Lower lobe of right lung (tissue), 2 donors: ENCODE measurements at places on chromosomes 7 and 10. TPM values are rescaled to one million over a fixed set of nuclear protein-coding genes. Genes with fewer than 3 reads are reported as not detected.

- H3K4me3 ChIP-seq: no peak overlapping the region
- H3K4me1 ChIP-seq: peaks cover 24% of the 10 kb centered on the region
- H3K27ac ChIP-seq: no peak overlapping the region
- no peak for DNase-seq
- no peaks in the 10 kb centered on the region for H3K27me3 ChIP-seq
Measured at GRCh38 chr10:63673246-63673645, 152.0 kb downstream of the REEP3 start.

DNA sequence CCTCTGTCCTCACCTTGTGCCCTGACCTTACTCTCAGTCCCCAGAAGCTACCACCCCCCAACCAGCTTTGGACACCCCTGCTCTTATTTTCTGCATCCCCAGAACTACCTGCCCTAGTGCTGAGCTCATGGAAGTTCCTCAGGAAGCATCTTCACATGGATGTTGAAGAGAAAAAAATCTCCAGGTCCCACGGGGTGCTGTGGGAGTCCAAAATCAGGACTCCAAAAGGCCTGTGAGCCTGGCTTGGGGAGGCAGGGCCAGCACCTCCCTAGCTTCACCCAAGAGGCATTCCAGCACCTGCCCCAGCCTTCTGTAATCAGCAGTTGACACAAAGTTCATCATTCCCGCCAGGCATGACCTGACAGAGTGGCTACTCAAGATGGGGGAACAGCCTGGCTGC is 20.7 kb upstream of the GDF10 start:
- no peak overlapping the region for H3K4me3 ChIP-seq
- no peak overlapping the region for H3K27ac ChIP-seq
- no peaks in the 10 kb centered on the region for H3K36me3 ChIP-seq
- H3K27me3 ChIP-seq: no peaks in the 10 kb centered on the region
- no peak for DNase-seq

GRCh38 chr10:128059266-128059981 is 66.8 kb downstream of the MKI67 start:
- H3K4me1 ChIP-seq: peaks cover 27% of the 10 kb centered on the region
- peaks cover 80% of the 10 kb centered on the region for H3K36me3 ChIP-seq
- no peak for DNase-seq
- H3K27ac ChIP-seq: no peak overlapping the region
- H3K27me3 ChIP-seq: no peaks in the 10 kb centered on the region

GRCh38 chr7:6709808-6710207 is 3.1 kb upstream of the ZNF12 start:
- H3K27ac ChIP-seq: no peak overlapping the region
- no peak for DNase-seq
- peaks cover 17% of the 10 kb centered on the region for H3K4me1 ChIP-seq
- no peaks in the 10 kb centered on the region for H3K27me3 ChIP-seq
- H3K4me3 ChIP-seq: no peak overlapping the region
- H3K36me3 ChIP-seq: peaks cover 4% of the 10 kb centered on the region

- H3K4me1 ChIP-seq: peaks cover 29% of the 10 kb centered on the region
- no peak overlapping the region for H3K4me3 ChIP-seq
- H3K36me3 ChIP-seq: no peaks in the 10 kb centered on the region
- H3K27ac ChIP-seq: no peak overlapping the region
- no peaks in the 10 kb centered on the region for H3K27me3 ChIP-seq
- peak; percentile 67 for DNase-seq
Measured at GRCh38 chr7:2864999-2865670, 21.0 kb upstream of the GNA12 start.

GRCh38 chr10:58265249-58265648 is 2.4 kb downstream of the IPMK start:
- peaks cover 27% of the 10 kb centered on the region for H3K4me1 ChIP-seq
- no peak overlapping the region for H3K27ac ChIP-seq
- DNase-seq: no peak
- no peaks in the 10 kb centered on the region for H3K27me3 ChIP-seq
- no peak overlapping the region for H3K4me3 ChIP-seq

GRCh38 chr7:108167460-108167859 is 37.3 kb upstream of the LAMB4 start:
- DNase-seq: no peak
- H3K27me3 ChIP-seq: no peaks in the 10 kb centered on the region
- no peak overlapping the region for H3K27ac ChIP-seq
- H3K4me1 ChIP-seq: no peaks in the 10 kb centered on the region

DNA sequence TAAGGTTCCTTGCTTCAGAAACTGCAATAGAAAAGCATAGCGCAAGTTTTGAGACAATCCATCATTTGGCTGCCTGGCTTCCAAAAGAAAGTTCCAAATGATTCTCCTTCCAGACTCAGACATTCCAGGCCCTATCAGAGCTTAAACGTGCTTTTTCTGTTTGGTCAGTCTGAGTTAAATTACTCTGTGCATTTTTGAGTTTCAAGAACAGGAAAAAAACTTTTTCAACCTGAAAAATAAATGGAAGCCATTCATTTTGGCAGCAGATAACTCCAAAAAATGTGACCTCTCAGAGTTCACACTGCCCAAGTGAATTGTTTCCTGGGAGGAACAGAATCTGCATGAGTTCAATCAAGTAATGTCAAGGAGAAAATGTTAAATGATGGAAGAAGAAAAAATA is 354.2 kb downstream of the CXCL12 start:
- H3K4me1 ChIP-seq: peaks cover 8% of the 10 kb centered on the region
- no peak for DNase-seq
- no peaks in the 10 kb centered on the region for H3K36me3 ChIP-seq
- no peaks in the 10 kb centered on the region for H3K27me3 ChIP-seq
- no peak overlapping the region for H3K4me3 ChIP-seq
- H3K27ac ChIP-seq: no peak overlapping the region

GRCh38 chr7:68969571-68969970 is 628.7 kb upstream of the AUTS2 start:
- H3K27ac ChIP-seq: no peak overlapping the region
- no peaks in the 10 kb centered on the region for H3K27me3 ChIP-seq
- no peak for DNase-seq
- no peak overlapping the region for H3K4me3 ChIP-seq

GRCh38 chr10:93894516-93895378 is 969 bp downstream of the SLC35G1 start:
- no peaks in the 10 kb centered on the region for H3K36me3 ChIP-seq
- H3K4me3 ChIP-seq: peak overlapping the region; percentile 90
- H3K27ac ChIP-seq: peak overlapping the region; percentile 74
- DNase-seq: no peak

DNA sequence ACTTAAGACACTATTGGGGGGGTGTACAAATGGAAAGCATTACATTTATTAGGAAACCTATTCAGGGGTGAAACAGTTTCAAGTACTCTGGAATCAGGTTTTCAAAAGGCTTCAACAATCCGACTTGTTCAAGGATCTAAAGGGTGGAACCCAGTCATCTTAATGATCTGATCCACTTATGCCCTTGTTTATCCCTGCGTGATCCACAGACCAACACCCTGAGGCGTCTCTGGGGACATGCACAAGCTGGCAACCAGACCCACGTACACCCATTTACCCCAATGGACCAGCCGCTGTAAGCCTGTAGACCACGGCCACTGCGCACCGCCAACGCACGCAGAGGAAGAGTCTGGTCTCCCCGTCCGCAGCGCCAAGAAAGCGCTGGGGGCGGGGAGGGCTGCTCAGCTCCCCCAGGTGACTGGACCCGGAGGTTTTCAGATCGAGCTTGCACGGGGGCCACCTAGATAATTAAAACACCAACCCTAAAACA is 13.4 kb downstream of the HNRNPF start:
- peaks cover 53% of the 10 kb centered on the region for H3K36me3 ChIP-seq
- no peaks in the 10 kb centered on the region for H3K27me3 ChIP-seq
- peak overlapping the region; percentile 97 for H3K27ac ChIP-seq
- H3K4me1 ChIP-seq: peaks cover 76% of the 10 kb centered on the region
- H3K4me3 ChIP-seq: peak overlapping the region; percentile 79

- no peak for DNase-seq
- H3K36me3 ChIP-seq: no peaks in the 10 kb centered on the region
- no peak overlapping the region for H3K27ac ChIP-seq
- H3K27me3 ChIP-seq: no peaks in the 10 kb centered on the region
Measured at GRCh38 chr7:132450188-132450587, 126.1 kb downstream of the PLXNA4 start.

DNA sequence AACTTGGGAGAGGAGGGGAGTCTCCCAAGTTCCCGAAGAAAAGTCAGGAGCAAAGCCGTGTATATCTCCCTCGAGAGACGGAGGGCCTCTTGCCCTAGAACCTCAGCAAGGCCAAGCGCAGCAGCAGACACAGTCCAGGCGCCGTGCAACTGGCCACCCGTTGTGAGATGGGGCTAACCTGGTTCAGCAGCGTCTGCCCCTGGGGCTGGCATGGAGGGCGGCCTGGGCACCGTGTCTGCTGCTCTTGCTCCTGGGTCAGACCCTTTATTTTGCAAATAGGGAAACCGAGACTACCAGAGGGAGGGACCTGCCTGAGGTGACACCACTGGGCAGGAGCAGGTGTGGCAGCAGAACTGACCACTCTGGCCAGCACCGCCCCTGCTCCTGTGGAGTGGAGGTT is 13.4 kb downstream of the ATP5MF start:
- peaks cover 100% of the 10 kb centered on the region for H3K36me3 ChIP-seq
- no peak overlapping the region for H3K27ac ChIP-seq
- no peaks in the 10 kb centered on the region for H3K27me3 ChIP-seq
- DNase-seq: no peak
- H3K4me1 ChIP-seq: no peaks in the 10 kb centered on the region
- H3K4me3 ChIP-seq: no peak overlapping the region

GRCh38 chr7:1975179-1975578 is 257.6 kb downstream of the MAD1L1 start:
- H3K4me1 ChIP-seq: no peaks in the 10 kb centered on the region
- H3K27ac ChIP-seq: no peak overlapping the region
- H3K4me3 ChIP-seq: no peak overlapping the region
- H3K27me3 ChIP-seq: no peaks in the 10 kb centered on the region

DNA sequence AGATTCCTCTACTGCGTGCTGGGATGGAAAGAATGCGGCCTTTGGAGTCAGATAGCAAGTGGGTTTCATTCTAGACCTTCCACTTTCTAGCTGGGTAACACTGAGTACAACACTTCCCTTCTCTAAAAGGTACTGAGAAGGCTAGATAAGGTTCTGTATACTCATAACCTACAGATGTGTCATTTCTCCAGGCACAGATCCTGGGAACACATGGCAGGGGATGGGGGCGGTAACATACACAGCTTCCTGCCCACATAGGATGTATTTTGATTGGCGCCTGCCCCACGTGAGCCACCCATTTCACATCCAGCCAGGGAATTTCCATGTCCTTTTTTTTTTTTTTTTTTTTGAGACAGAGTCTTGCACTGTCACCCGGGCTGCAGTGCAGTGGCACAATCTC is 31.8 kb downstream of the KLRG2 start:
- no peaks in the 10 kb centered on the region for H3K4me1 ChIP-seq
- H3K27me3 ChIP-seq: no peaks in the 10 kb centered on the region
- DNase-seq: no peak
- H3K27ac ChIP-seq: no peak overlapping the region
- no peak overlapping the region for H3K4me3 ChIP-seq
- H3K36me3 ChIP-seq: no peaks in the 10 kb centered on the region

GRCh38 chr10:62583876-62584615 is 209.9 kb downstream of the ZNF365 start:
- DNase-seq: no peak
- H3K27me3 ChIP-seq: no peaks in the 10 kb centered on the region
- peaks cover 10% of the 10 kb centered on the region for H3K4me1 ChIP-seq
- H3K36me3 ChIP-seq: no peaks in the 10 kb centered on the region

GRCh38 chr7:9328296-9328695 is 894.9 kb downstream of the NXPH1 start:
- H3K27ac ChIP-seq: no peak overlapping the region
- no peaks in the 10 kb centered on the region for H3K36me3 ChIP-seq
- no peaks in the 10 kb centered on the region for H3K27me3 ChIP-seq
- H3K4me3 ChIP-seq: no peak overlapping the region
- H3K4me1 ChIP-seq: no peaks in the 10 kb centered on the region

- H3K4me1 ChIP-seq: no peaks in the 10 kb centered on the region
- H3K27ac ChIP-seq: no peak overlapping the region
- no peaks in the 10 kb centered on the region for H3K27me3 ChIP-seq
- no peaks in the 10 kb centered on the region for H3K36me3 ChIP-seq
Measured at GRCh38 chr7:34452363-34452762, 205.7 kb upstream of the NPSR1 start.

DNA sequence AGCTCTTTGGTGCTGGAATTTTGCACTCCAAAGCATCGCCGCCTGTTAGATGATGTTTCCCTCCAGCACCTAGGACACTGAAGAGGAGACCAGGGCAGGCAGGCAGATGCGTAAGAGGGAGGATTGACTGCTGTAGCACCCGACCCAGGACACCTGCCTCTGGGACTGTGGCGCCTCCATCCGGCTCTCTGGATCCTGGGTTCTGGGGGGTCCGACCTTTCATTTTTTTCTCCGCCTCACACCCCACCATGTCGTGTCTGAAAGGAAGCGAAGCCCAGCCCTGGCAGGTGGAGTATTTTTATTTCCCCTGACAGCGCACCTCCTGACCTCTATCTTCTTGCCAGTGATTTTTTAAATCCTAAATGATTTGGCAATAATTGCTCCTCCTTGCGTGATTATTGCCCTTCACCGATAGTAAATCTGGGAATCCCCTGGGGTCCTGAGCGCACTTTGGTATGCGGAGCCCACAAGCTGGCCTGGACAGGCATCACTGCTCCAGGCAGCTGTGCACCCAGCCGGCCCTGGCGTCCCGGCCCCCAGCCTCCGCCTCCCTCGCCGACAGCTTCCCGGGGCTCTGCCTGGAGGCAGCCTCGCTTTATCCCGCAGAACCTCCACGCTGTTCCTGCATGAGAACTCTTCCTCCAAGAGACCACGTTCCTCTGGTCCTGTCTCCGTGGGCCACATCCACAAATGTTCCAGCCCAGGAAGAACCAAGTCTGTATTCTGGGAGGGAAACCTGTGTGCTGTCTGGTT is 48.4 kb downstream of the LHPP start:
- H3K27ac ChIP-seq: no peak overlapping the region
- no peak for DNase-seq
- no peaks in the 10 kb centered on the region for H3K36me3 ChIP-seq

The C10orf90 gene
- not detected for total RNA-seq

The LIPK gene
- total RNA-seq: not detected

The NXPH1 gene
- total RNA-seq: not detected

The GOLGA7B gene
- 1.0 TPM for total RNA-seq

The MAPK8 gene
- 47.9 TPM for total RNA-seq

The TAC1 gene
- total RNA-seq: not detected

The MGAM2 gene
- total RNA-seq: 1.4 TPM

The C7orf57 gene
- total RNA-seq: 1.6 TPM

The ELFN1 gene
- 1.4 TPM for total RNA-seq

The NPC1L1 gene
- 0.21 TPM for total RNA-seq

The SLC39A12 gene
- 0.41 TPM for total RNA-seq

The MAD1L1 gene
- 44.5 TPM for total RNA-seq

The CYP3A4 gene
- total RNA-seq: not detected

The ITGB8 gene
- 8.0 TPM for total RNA-seq

The CALHM2 gene
- 45.0 TPM for total RNA-seq

The FBXW4 gene
- total RNA-seq: 88.6 TPM

The CUTC gene
- total RNA-seq: 16.4 TPM

The MINDY3 gene
- 30.2 TPM for total RNA-seq

The TET1 gene
- 1.8 TPM for total RNA-seq

The PPIA gene
- total RNA-seq: 964 TPM

The CCNY gene
- 64.5 TPM for total RNA-seq

The CFAP58 gene
- 1.1 TPM for total RNA-seq
